Kidney capillary endothelial cell (primary cell): ENCODE measurements at places on chromosomes 16 and 17.

GRCh38 chr16:49278944-49279725 lies 2.5 kb downstream of the CBLN1 start:
- no peak for DNase-seq

GRCh38 chr17:27345141-27345904 lies 51.4 kb downstream of the WSB1 start:
- no peak for DNase-seq

DNA sequence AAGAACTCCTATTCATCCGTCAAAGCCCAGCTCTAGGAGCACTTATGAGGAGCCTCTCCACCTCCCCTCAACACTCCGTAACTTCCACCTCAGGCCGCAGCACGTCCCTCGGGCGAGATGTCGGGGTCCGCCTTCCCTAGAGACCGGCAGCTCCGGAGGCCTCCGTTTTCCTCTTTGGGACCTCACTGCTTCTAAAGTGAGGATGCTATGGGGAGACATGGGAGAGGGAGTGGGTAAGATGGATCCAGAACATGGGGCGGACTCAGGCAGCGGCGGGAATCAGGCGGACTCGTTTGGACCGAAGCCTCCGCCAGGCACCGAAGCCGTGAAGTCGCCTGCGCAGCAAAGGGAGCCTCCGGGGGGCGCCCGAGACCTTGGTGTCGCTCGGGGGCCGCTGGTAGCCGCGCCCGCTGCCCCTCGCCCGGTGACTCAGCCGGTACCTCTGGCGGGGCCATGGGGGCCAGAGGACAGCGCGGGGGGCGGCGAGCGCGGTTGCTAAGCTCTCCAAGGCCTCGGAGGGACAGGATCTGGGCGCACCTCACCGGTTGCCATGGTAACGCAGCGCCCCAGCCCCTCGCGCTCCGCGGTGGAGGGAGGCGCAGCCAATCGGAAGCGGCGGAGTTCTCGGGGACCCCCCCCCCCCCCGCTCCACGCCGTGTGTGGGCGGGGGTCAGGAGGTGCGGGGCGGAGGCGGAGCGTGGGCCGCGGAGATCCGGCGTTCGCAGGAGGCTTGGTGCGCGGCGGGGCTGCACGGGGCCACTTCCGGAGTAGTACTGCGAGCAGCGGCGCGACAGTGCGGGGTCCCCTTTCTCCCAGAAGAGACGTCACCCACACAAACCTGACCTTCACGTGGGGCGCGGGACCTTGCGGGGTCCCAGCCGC lies 1.3 kb upstream of the HIC1 start:
- DNase-seq, result no peak

- no peak for DNase-seq
Observed at GRCh38 chr16:63596716-63597115, 1525.1 kb downstream of the CDH11 start.

GRCh38 chr16:49467540-49468372 lies 94.2 kb downstream of the C16orf78 start:
- DNase-seq, result no peak

GRCh38 chr16:19716183-19716582 lies 1.8 kb downstream of the KNOP1 start:
- no peak for DNase-seq

DNA sequence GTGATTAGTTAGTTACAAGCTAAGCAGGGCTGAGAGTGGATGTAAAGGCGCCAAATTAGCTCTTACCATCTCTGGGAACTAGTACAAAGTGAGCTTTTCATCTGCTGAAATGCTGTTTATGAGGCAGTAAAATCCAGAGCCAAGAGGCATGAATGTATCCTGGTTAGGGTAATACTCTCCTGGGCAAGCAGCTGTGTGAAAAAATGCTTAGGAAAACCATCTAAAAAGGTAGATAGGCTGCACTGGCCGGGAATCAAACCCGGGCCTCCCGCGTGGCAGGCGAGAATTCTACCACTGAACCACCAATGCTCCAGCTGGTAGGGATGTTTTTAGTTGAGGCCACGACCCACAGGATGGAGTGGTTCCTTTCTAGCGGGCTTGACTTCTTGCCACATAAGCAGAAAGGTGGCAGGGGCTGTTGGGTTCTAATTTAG lies 23.0 kb downstream of the VAC14 start:
- no peak for DNase-seq

DNA sequence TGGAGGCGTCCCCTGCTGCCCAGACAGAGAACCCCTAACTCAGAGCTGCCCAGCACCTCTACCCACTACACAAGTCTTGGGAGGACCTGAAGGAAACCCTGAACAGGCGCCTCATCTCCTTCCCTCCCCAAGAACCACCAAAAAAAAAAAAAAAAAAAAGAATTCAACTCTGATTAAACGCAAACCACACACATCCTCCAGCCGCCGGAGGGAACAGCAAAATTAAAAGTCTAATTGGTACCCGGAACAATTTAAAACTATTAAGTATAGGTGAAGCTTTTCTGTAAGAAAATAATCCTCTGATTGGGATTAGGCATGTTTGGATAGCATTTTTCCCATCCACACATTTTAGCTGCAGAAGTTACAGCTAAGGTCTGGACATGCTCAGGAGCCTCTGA lies 202.7 kb downstream of the ZNF423 start:
- no peak for DNase-seq

DNA sequence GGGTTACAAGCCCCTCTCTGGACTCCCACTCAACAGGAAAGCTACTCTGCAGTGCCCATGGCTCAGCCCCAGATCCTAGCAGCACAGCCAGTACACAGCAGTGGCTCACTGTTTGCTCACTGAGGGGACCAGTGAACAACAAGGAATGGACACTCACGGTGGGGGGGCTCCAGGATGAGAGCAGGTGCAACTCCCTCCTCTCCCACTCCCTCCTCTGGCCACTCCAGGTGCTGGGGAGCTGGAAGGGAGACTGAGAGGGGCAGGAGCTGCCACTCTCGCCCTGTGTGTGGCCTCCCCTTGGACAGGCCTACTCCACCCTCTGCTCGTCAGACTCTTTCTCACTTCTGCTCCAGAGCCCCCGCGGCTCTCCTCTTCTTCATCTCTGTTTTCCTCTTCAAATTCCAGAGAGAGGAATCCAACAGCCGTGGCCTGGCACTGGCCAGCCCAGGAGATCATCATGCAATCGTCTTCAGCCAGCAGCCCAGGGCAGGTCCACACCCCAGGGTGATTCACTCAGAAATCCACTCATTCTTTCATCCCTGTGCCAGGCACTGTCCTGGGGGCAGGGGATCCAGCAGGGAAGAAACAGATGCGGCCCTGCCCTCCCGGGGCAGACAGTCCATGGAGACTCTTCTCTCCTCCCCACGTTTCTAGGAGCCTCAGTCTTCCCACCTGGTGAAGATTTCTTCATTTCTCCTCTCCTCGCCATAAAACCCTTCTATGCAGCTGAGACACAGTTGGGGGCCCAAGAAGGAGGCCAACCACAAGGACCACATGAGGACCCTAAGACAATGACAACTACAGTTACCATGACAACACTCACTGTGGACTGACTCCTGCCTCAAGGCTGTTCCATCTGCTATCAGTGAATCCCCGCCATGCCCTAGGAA lies 30.7 kb downstream of the CFAP20 start:
- DNase-seq, result no peak

DNA sequence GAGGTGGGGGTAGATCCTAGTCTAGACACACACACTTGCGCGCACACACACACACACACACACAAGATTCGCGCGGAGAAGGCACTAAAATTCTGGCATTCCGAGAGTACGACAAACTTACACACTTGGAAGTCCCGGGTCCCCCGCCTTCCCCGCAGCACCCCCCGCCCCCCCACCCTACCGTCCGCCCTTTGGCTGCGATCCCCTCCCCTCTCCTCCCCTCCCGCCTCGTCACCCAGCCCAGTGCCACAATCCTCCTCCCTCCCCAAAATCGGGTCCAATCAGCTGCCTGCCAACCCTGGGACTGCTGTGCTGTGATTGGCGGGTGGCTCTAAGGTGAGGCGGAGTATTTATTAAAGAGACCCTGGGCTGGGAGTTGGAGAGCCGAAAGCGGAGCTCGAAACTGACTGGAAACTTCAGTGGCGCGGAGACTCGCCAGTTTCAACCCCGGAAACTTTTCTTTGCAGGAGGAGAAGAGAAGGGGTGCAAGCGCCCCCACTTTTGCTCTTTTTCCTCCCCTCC lies at the start of gene SOX9:
Gene SOX9, plus strand, starts transcription at position 379 of the 522 bp plus-strand sequence. CDS start 372 bp downstream, outside the sequence.
- DNase-seq, result no peak

GRCh38 chr16:363110-363765 lies 7.1 kb downstream of the MRPL28 start:
- no peak for DNase-seq

DNA sequence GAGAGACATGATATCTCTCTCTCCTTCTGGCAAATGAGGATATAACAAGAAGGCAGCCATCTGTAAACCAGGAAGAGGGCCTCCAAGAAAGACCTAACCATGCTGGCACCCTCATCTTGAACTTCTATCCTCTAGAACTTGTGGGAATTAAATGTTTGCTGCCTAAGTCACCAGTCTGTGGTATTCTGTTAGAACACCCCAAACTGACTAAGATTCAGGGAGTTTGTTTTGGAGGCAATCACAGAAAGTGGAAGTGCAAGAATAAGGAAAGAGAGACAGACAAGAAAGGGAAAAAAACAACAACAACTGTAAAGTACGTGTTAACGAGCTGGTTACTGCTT lies 114.5 kb upstream of the GOT2 start:
- DNase-seq, result no peak

- DNase-seq, result no peak
Observed at GRCh38 chr16:11432856-11433395, 87.7 kb downstream of the RMI2 start.

- no peak for DNase-seq
Observed at GRCh38 chr16:63714876-63715275, 1407.0 kb downstream of the CDH11 start.

GRCh38 chr17:17472333-17472920 lies 4.4 kb upstream of the MED9 start:
- no peak for DNase-seq

GRCh38 chr17:40872416-40872815 lies 5.4 kb upstream of the KRT12 start:
- no peak for DNase-seq

DNA sequence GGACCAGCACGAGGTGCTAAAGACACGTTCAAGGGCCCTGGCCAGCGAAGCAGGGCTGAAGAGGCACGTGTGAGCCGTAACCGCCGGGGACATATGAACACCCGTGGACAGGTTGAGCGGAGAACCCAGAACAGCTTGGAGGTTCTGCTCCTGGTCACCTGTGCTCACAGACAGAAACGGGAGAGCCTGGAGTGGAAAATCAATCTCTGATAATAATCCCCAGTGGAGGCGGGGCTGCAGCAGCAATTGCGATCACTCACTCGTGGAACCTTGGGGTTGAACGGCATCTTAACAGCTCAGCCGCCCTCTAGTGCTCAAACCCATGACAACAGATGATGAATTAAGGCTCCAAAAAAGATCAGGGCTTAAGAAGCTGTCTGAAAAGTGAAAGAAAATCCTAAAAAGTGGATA lies 25.6 kb downstream of the WIPI1 start:
- DNase-seq, result no peak

- DNase-seq, result no peak
Observed at GRCh38 chr17:8806926-8807550, 7.9 kb upstream of the MFSD6L start.

DNA sequence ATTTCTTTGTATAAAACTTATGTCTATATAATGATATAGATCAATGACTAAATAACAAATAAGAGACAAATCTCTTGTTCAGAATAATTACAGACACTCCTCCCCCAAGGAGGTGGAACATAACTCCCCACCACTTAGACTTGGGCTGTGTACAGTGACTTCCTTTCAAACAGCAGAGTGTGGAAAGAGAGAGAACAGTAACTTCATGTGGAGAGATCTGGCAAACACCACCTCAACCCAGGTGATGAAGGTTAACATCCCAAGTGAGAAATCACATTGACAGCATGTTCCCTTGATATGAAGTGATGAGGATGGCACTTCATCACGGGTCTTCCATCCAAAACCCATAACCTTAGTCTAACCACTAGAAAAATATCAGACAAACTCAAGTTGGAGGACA lies 169.3 kb downstream of the PARN start:
- no peak for DNase-seq

DNA sequence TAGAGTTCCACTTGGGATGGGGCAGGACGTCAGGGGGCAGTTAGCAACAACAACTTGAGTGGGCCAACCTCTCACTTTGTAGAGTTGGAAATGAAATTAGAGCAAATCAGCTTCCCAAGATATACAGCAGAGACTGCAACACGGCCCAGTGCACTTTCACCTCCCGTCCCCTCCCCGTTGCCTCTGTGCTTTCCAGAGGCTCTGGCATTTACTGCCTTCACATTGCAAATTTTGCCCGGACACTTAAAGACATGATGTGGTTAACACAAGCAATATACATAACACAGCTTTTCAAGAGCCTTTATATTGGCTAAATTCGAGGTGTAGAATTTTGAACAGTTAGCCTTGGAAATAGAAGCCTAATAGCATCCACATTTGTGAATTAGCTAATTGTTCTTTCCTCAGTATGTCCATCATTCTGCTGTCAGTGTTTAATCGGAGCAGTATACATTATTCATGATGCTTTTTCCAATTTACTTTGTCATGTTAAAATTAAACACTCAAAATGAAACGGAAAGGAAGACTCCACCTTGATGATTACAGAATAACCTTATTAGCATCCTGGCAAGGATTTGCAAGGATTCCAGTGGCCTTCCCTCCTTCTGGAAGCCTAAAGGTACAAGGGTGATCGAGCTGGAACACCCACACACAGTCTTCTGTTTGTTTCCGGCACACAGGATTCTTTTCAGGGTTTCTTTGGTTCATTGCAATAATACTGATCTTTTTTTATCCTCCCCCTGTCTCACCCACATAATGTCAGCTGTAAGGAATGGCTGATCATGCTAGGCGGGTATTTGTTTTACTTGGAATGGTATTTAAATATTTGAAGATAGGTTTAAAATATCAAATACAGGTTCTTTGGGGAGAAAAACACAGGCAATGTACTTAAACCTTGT lies 190.9 kb upstream of the CACNG5 start:
- DNase-seq, result no peak

DNA sequence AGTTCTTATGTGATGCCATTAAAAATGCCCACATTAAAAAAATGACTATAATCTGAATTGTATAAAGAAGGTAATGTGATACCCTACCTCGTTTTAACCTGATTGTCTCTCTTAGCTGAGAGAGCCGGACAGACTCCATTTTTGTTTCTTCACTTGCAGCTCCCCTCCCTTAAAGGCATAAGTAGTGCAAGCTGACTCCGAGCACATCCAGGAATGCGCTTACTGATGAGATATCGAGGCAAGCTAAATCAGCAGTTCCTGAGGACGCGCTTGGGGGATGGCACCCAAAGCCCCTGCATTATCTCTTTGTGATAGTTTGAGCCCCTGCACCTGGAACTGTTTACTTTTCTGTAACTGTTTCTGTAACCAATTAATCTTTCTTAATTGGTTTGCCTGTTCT lies 6.3 kb downstream of the KRT24 start:
- no peak for DNase-seq

GRCh38 chr17:49959183-49959935 lies 9.6 kb upstream of the DLX4 start:
- DNase-seq, result no peak

- DNase-seq, result peak; percentile 90
Observed at GRCh38 chr17:13562271-13562800, 39.4 kb downstream of the HS3ST3A1 start.

DNA sequence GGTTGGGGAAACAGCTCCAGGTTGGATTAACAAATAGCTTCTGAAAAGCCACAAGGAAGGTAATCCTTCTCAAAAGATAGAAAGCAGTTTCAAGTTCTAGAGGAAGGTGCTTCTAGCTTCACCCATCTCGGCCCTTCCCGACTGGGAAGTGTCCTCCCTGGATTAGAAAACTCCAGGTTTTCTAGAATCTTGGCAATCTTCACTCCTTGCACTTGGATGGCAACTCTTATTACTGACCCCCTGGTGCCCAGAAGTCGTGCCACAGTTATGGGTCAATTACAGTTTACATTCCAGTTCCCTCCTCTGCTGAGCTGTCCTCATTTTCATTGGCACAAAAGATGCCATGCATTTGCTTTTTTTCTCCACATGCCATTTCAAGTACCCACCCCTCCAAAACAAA lies 65.6 kb downstream of the SMG6 start:
- DNase-seq, result no peak
